H9 (cell line): ENCODE measurements at places on chromosomes 11 and 22. TPM values are rescaled to one million over a fixed set of nuclear protein-coding genes. Genes with fewer than 3 reads are reported as not detected.

DNA sequence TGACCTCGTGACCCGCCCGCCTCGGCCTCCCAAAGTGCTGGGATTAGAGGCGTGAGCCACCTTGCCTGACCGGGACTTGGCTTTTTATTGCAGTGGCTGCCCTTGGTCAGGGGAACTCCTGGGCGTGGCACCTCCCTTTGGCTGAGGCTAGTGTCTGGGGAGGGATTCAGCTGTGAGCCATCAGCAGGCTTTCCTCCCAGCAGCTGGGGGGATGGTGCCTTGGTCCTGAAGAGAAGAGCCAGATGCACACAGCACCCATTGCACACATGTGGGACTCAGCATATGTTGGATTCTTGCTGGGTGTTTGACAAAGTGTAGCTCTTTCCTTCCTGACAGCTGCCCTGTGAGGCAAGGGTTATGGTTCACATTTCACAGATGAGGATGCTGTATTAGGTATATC lies 8.4 kb downstream of the CYTH4 start:
- DNase-seq: no peak
- no peak overlapping the region for H3K4me3 ChIP-seq
- no peak overlapping the region for H3K27ac ChIP-seq
- no peaks in the 10 kb centered on the region for H3K27me3 ChIP-seq

DNA sequence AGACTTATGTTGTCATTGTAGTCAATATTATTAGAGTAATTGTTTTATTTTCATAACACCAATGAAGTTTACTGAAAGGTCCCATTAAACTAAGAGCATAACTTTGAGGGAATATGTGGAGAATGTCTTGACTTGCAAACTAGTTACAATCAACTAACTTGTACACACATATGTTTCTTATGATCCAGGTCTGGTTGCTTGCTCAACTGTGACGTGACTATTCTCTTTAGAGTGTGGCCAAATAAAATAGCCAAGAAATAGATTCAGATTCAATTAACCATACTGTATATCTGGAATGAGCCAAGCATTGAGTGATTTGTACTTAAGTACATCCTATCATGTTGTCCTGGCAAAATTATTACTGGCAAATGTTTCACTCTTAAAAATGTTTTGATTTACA lies 101.7 kb downstream of the METTL15 start:
- no peaks in the 10 kb centered on the region for H3K4me1 ChIP-seq
- H3K4me3 ChIP-seq: no peak overlapping the region
- H3K27ac ChIP-seq: no peak overlapping the region
- peaks cover 3% of the 10 kb centered on the region; the same call in 1 of the 3 replicates for H3K36me3 ChIP-seq

DNA sequence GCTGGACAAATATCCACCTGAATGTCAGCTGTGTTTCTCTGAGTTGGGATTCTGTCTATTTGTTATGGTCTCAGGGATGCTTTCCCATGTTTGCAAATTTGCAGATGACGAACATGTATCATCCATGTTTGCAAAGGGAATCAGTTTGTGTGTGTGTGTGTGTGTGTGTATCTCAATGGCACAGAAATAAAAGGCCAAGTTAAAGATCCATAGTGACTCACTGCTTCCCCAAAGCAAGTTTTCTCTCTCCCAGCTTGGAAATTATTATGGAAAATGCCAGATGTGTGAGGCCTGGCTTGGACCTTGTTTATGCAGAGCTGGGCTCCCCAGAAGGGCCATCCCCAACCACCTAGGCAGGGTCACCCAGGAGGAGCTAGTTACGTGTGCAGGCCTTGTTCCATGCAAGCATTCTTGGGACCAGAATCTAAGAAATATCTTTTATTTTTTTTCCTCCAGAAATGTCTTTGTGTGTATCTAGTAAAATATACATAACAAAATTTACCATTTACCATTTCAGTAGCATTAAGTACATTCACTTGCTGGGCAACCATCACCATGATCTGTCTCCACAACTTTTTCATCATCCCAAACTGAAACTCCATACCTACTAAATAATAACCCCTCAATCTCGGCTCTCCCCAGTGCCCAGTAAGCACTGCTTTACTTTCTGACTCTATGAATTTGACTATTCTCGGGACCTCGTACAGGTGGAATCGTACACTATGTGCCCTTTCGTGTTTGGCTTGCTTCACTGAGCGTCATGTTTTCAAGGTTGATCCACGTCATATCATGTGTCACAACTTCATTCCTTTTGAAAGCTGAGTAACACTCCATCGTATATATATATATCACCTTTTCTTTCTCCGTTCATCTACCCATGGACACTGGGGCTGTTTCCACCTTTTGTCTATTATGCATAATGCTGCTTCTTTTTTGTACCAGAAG lies 56.6 kb upstream of the WNT7B start:
- DNase-seq: no peak
- H3K4me3 ChIP-seq: no peak overlapping the region
- no peaks in the 10 kb centered on the region for H3K36me3 ChIP-seq
- no peak overlapping the region for H3K27ac ChIP-seq
- H3K4me1 ChIP-seq: peaks cover 4% of the 10 kb centered on the region; the same call in 1 of the 2 replicates

DNA sequence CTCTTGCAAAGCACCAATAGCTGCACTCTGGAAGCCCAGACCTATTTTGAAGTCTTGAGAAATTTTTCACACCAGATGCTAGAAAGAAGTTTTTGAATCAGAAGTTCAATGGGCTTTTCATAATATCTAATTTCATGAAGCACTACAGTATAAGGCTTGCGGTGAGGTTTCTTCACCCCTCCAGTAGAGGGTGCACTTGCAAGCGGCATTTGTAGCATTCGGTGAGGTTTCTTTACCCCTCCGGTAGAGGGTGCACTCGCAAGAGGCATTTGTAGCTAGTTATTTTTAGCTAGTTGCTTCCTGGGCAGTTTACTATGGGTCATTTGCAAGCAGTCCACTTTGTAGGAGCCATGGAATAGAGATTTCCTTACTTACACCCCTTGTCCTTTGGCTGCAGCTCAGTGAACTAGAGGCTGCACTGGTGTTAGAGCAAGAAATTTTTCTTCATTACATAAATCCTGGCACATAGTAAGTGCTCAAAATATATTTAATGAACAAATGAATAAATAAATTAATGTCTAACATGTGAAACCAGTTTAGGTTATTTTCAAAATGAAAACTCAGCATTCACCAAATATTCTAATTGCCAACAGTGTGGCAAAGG lies 7.8 kb upstream of the NOX4 start:
- no peak overlapping the region for H3K4me3 ChIP-seq
- no peaks in the 10 kb centered on the region for H3K36me3 ChIP-seq
- peak; percentile 27 for DNase-seq
- H3K4me1 ChIP-seq: no peaks in the 10 kb centered on the region; the same call in 1 of the 2 replicates

DNA sequence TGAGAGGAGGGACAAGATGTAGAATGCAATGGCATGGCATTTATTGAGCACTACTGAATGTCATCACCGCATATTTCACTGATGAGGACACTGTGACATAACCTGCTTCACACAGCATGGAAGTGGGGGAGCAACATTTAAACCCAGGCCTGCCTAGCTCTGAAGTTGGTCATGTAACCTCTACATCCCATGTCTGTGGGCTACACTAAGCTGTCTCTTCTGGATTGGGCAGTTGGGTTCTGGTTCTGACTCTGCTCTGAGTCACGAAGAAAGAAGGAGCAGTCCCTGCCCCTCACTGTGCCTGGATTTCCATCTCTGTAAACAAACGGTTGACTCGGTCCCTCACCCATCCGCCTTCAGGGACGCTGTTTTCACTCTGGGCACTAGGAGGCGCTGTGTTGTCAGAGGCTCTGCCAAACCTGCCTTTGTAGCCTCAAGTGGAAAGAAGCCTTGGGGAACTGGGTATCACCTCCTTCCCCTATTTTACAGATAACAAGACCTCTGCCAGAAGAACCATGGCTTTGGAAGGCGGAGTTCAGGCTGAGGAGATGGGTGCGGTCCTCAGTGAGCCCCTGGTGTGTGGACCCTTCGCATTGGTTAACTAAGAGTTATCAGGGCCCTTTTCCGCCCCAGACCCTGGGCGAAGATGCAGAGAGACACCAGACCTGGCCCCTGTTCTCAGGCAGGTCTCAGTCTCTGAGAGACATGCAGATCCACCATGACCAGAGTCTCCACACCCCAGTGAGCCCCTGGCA lies 12.7 kb upstream of the ARHGEF17 start:
- no peaks in the 10 kb centered on the region; the same call in 1 of the 2 replicates for H3K27me3 ChIP-seq
- H3K36me3 ChIP-seq: no peaks in the 10 kb centered on the region
- peak; percentile 84 for DNase-seq
- H3K4me3 ChIP-seq: no peak overlapping the region

GRCh38 chr22:23529166-23530103 lies 50.7 kb downstream of the IGLL1 start:
- peaks cover 7% of the 10 kb centered on the region; the same call in 1 of the 2 replicates for H3K4me1 ChIP-seq
- H3K4me3 ChIP-seq: no peak overlapping the region
- no peaks in the 10 kb centered on the region; the same call in 1 of the 2 replicates for H3K27me3 ChIP-seq
- no peaks in the 10 kb centered on the region for H3K36me3 ChIP-seq
- no peak overlapping the region for H3K27ac ChIP-seq

GRCh38 chr11:72239849-72240460 lies 4.0 kb downstream of the PHOX2A start:
- peaks cover 5% of the 10 kb centered on the region; the same call in 1 of the 2 replicates for H3K4me1 ChIP-seq
- peaks cover 51% of the 10 kb centered on the region for H3K27me3 ChIP-seq
- peaks cover 31% of the 10 kb centered on the region for H3K36me3 ChIP-seq
- no peak overlapping the region for H3K27ac ChIP-seq

DNA sequence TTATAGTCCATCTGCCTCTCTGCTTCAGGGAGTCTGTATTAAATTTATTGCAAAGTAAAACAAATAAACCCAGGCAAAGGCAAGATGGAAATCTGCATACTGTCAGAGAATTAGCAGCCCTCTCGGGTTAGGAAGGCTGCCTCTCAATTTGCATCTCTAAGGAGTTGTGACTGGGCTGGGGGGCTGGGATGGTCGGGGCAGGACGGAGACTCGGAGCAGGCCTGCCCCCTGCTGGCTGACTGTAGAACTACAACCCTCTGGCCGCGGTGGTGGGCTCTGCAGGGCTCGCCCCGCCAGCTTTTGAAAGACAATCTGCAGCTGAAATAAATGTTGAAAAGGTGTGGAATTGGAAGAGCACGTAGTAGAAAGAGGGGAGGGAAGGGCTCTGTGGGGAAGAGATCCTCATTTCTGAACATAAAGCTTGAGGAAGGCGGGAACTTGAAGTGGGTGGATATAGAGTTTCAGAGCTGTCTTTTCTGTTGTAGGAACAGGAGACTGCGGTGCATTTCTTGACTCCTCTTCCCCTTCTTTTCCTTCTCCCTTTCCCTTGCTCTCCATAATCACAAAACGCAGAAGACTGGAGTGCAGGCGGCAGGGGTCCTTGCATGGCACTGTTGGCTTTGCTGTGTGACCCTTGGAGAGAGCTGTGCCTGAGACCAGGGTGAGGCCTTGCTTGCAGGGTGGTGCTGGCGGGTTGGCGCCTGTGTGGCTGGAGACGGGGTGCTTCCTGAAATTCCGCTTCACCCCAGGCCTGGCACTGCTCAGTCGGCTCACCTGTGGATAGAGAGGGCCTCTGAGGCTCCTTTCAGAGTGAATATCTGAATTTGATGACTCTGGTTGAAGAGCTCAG lies 22.6 kb upstream of the PKNOX2 start:
- DNase-seq: peak; percentile 86
- 0 out of 2 replicates have a peak overlapping the region, but pooled peaks have one; percentile 32 for H3K4me3 ChIP-seq
- H3K27me3 ChIP-seq: peaks cover 36% of the 10 kb centered on the region; the same call in 1 of the 2 replicates
- H3K4me1 ChIP-seq: peaks cover 15% of the 10 kb centered on the region; the same call in 1 of the 2 replicates
- no peak overlapping the region for H3K27ac ChIP-seq

DNA sequence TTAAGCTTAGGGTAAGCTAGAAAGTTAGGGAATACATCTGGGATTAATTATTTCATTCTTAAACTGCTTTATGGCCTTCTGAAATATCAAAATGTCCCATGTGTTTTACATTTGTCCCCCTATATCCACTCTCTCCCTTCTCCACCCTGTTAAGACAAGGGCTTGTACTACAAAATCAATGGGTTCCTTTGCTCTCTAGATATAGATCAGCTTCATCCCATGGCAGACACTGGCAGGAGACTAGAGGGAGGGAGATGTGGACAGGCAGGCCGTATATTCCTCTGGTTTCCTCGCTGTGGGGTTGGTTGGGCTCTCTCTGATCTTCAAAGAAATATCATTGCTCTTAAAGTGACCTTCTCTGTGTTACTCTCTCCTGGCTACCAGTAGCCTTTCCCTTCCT lies 1281.0 kb downstream of the LRRC4C start:
- H3K27me3 ChIP-seq: no peaks in the 10 kb centered on the region
- no peak overlapping the region for H3K4me3 ChIP-seq
- no peak for DNase-seq
- no peaks in the 10 kb centered on the region for H3K4me1 ChIP-seq
- H3K36me3 ChIP-seq: no peaks in the 10 kb centered on the region
- no peak overlapping the region for H3K27ac ChIP-seq

- H3K4me1 ChIP-seq: peaks cover 7% of the 10 kb centered on the region; the same call in 1 of the 2 replicates
- DNase-seq: no peak
- peaks cover 6% of the 10 kb centered on the region for H3K36me3 ChIP-seq
- no peaks in the 10 kb centered on the region for H3K27me3 ChIP-seq
Measured at GRCh38 chr22:33766091-33766490, 154.2 kb downstream of the LARGE1 start.

DNA sequence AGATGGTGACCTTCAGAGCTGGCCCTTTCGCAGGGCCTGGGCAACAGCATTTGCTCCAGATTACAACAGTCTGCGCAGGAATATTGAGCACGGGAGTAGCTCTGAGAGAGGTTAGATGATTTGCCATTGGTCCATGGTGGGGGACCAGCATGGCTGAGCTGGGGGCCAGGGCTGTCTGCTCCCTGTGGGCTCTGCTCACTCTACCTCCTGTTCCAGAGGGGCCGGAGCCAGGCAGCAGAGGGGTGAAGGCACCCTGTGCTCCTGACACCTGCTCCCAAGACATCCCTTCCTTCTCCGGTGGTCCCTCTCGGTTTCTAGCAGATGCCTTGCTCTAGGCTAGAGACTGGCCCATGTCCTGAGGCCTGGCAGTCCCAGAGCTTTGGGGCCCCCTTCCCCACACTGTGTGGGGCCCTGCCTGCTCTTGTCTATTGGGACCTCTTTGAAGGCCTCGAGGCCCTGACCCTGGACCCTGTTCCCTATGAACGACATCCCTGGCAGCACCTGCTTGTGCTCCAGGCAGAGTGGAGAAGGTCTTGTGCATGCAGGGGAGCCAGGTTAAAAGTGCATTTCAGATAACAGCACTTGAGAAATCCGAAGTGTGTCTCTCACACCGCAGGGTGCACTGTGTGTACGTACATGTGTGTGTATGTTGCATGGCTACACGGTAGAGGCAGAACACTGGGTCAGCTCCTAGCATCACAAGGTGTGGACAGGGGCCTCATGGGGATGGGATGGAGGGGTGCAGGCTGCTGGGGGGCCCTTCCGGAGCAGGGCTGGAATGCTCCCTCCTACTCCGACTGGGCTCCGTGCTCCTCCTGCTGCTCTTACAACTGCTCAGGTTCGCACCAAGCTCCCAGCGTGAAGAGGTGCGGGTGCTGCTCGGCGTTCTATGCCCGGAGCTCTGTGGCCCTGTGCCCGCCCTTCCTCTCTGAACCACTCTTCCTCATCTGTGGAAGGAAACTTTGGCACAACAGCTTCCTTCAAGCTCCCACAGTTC lies 123.3 kb upstream of the B3GAT1 start:
- DNase-seq: peak; percentile 16
- H3K4me1 ChIP-seq: no peaks in the 10 kb centered on the region; the same call in 1 of the 2 replicates
- H3K4me3 ChIP-seq: no peak overlapping the region
- no peaks in the 10 kb centered on the region; the same call in 1 of the 2 replicates for H3K27me3 ChIP-seq

- H3K4me1 ChIP-seq: no peaks in the 10 kb centered on the region
- peak; percentile 60 for DNase-seq
- no peak overlapping the region for H3K4me3 ChIP-seq
- no peaks in the 10 kb centered on the region for H3K27me3 ChIP-seq
- H3K36me3 ChIP-seq: peaks cover 3% of the 10 kb centered on the region; the same call in 1 of the 2 replicates
Measured at GRCh38 chr11:96486890-96487611, 97.2 kb downstream of the JRKL start.

The C22orf15 gene
- 0.81 and 1.8 TPM in 2 replicates for total RNA-seq

The TTC36 gene
- 1.6 TPM in 2 replicates for total RNA-seq

The NNMT gene
- not detected in 2 replicates for total RNA-seq

The PNPLA3 gene
- 16.5 and 17.5 TPM in 2 replicates for total RNA-seq

The PHF21B gene
- total RNA-seq: 54.3 and 60.3 TPM in 2 replicates

The TMEM86A gene
- 2.3 and 3.0 TPM in 2 replicates for total RNA-seq
